CD4-positive, alpha-beta T cell treated with Interleukin-15 for 4 hours (primary cell): ENCODE measurements at places on chromosomes 3 and 15.

DNA sequence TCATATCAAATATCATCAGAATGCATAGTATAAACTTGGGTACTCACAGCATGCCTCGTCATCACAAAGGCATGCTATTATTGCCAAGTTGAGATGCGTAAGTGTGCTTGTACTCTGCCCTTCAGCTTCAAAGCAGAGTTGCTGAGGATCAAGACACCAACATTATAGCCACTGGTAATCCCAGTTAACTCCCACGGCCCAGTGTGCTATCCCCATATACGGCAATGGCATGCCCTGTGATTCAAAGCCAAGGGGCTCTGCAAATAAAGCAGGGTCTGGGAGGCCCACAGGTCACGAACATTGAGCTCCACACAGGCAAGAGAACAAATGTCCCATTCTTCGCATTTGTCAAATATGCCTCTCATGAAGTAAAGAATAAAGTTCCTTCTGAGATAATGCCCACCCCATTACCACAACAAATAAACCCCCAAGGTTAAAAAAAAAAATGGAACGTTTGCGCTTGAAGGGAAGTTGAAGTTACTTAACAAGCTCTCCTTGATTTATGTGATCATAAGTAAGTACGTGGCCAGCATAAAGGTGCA lies 298.1 kb upstream of the NECTIN3 start:
- DNase-seq = no peak

- DNase-seq = no peak
Measured at GRCh38 chr3:25479727-25480010, 51.6 kb downstream of the RARB start.

- no peak for DNase-seq
Measured at GRCh38 chr15:66777596-66778313, 75.7 kb downstream of the SMAD6 start.

GRCh38 chr3:50453907-50454306 lies 49.5 kb downstream of the CACNA2D2 start:
- DNase-seq = no peak

- no peak for DNase-seq
Measured at GRCh38 chr15:82966671-82967071, 14.2 kb upstream of the HOMER2 start.

GRCh38 chr15:33584797-33585196 lies 274.0 kb downstream of the RYR3 start:
- no peak for DNase-seq

DNA sequence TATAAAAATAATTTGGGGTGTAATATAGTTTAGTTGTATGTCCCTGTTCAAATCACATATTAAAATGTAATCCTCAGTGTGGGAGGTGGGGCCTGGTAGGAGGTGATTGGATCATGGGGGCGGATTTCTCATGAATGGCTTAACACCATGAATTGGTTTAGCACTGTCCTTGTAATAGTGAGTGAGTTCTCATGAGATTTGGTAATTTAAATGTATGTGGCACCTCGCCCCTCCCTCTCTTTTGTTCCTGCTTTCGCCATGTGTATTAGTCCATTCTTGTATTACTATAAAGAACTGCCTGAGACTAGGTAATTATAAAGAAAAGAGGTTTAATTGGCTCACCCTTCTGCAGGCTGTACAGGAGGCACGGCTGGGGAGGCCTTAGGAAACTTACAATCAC lies 83.9 kb downstream of the ANXA2 start:
- no peak for DNase-seq

DNA sequence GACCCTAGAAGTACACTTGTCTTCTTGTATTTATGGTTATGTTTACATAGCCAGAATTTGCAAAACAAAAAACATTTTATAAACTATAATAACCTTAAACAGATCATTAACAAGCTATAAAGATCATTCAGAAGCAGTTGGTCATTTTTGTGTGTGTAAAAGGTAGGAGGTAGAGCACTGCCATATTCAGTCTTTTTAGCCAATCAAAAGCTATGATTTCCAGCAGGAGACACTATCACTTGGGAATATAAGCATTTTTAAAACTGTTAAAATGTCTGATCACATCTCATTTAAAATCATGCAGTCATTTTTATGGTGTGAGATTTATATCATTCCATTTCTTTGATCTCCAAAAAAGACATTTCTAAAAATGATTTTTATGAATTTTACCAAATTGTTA lies 42.6 kb upstream of the ATP2C1 start:
- no peak for DNase-seq

DNA sequence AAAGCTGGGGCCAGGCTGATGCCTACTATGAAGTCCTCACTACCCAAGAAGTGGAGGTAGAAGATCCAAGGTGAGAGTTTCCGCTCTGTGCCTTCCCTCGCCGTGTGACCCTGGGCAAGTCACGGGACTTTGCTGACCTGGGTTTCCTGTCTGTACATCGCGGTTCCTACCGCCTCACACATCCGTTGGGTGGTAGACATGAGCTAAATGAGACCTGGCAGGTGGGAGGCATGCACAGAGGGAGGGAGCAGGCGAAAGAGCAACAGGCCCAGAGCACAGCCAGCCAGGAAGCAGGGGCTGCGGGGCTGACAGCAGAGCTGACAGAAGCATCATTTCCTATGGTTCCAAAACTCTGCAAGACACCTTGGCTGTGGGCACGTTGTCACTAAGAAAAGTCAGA lies 157.3 kb upstream of the BHLHE40 start:
- peak; percentile 84 for DNase-seq

DNA sequence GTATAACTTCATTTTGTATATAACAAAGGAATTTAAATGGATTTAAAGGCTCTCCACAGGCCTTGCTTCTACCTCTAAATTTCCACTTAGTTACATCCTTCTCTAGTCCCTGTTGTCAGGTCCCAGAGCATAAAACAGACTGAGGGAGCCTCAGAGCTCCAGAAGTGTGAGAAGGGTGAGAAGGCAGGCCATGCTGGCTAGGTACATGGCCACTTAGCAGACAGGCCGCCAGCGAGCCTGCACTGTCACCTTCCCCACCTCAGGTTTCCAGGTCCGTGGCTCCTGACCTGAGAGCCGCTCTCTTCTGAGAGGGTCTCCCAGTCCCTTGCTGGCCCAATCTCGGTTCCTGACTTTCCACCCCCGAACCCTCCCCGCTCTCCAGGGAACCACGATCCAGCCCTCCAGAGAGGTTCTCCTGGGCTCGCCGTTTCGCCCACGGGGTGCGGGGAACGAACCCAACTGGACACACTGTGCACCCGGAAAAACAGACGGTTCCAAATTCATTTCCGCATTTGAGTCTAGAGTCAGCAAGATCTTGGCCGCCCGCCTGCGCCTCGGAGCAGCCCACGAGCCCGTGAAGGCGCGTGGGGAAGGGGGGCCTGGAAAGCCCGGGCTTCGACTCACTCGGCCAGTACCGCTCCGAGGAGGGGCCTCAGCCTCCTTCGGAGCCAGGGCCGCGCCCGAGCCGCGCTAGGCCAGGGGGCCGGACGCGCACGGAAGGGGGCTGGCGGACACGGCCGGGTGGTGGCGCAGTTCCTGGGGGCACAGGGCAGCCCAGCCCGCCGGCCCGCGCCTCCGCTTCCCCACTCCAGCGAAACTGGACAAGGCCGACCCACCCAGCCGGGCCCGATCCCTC lies 16.7 kb upstream of the SOX2 start:
- no peak for DNase-seq

- DNase-seq = no peak
Measured at GRCh38 chr15:52796753-52797520, 6.8 kb upstream of the ONECUT1 start.

GRCh38 chr15:74184582-74185091 lies 11.1 kb downstream of the ISLR start:
- DNase-seq = no peak

- DNase-seq = no peak
Measured at GRCh38 chr15:55549305-55549704, 38.8 kb downstream of the PYGO1 start.
